ENCODE measurements at places on chromosomes 1 and 21.

DNA sequence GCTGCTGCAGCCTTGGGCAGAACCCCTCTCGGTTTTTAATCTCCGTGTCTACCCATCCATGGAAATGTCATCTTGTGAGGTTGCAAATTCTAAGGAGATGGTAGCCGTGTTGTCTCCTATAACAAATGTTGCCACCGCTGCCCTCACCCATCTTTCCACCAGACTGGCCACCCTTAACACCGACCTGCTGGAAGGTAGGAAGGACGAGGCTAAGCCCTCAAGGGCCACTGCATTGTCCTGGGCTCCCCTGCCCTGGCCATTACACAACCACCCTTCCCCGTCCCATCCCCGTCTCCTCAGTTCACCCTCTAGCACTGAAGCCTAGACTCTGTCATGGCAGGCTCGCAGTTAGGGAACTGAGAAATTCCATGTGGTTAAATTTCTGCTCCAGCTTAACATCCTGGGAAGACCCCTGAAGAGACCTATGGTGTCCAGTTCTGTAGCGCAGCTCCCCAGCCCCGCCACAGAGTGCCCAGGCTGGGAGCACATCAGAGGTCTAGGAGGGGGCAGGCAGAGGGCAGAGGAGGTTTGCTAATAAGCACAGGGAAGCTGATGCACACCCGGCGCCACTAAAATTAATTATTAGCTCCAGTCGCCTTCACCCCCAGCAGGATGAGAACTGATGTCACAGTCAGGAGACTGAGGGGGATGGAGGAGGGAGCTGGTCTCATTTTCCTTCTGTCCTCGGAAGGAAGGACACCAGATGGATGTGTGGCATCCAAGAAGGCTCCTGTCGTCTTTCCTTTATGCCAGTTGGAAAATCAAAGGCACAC lies 38.3 kb downstream of the STUM start:
- DNase-seq: no peak

- no peak for DNase-seq
Measured at GRCh38 chr1:200233393-200233792, 176.4 kb downstream of the ZNF281 start.

DNA sequence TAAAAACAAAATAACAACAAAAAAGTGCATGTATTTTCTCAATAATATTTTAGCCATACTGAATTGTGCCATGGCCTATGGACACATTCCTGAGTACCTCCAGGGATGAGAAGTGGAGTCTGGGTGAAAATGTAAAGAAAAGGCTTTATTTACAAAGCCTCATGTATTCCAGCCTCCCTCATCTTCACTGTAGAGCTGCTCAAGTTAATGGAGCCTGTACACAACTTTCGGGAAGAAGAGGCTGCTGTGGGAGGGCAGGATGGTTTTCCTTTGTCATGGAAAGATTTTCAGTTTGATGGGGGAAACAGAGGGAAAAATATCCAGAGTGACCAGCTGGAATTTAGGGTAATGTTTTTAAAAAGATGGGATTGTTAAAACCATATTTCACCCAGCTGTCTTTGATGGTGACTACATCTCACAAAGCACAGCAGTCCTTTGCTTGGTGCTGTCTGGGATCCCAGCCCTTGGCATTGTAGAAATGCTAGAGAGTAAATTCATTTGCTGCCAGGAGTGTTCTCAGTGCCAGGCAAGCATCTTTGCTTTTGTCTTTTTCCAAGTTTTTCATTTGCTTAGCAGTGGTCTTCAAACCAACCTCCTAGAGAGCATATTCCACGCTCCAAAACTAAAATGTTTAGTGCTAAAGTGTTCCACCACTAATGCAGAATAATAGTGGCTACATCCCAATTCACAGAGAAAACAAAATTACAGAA lies 54.9 kb downstream of the DPT start:
- DNase-seq: no peak

DNA sequence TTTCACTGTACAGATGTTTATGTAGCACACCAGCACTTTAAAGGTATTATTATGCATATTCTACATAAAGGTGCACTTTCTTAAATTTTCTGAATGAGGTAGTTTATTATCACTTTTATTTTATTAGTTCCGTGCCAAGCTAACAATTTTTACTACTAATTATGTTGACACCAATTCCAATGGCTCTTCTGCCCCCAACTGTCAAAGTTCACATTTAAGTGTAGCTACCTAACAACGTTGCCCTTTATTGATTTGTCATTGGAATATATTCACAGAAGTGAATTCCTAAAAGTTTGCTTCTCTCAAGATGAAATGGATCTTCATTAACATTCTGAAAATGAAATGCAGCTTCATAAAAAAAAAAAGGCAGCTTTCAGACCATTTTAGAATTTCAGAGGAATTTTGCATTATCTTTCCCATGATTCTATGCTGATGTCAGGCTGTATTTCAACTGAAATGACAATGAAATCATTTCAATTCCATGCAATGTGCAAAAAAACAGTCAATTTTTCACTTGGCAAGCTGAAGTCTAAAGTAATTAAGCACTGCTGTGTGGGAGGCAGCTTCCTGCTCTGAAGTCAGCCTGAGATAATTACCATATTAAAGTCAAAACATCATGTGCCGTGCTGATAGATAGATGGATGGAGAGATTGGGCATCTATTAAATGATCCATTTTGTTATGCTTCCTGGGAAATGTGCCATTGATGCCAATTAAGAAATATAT lies 229.2 kb downstream of the TTLL7 start:
- DNase-seq: no peak

- no peak for DNase-seq
Measured at GRCh38 chr1:184362876-184363275, 24.0 kb upstream of the C1orf21 start.

DNA sequence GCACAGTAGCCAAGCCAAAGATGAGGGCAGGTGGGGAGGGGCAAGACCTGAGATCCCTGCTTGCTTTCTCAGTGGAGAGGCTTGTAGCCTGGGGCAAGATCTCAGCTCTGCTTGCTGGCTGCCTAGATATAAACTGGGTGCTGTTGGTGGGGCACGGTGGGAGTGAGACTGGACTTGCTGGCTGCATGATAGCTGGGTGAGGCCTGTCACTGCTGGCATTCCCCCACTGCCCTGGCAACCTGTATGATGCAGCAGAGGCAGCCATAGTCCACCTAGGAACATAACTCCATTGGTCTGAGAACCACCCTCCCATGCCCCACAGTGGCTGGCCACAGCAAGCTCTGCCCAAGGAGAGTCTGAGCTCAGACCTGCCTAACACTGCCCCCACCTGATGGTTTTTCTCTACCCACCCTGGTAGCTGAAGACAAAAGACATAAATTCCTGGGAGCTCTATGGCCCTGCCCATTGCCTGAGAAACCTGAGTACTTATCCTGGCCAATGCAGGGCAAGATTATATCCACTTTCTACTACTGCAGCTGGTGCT lies 261.9 kb upstream of the DEPDC1 start:
- no peak for DNase-seq

DNA sequence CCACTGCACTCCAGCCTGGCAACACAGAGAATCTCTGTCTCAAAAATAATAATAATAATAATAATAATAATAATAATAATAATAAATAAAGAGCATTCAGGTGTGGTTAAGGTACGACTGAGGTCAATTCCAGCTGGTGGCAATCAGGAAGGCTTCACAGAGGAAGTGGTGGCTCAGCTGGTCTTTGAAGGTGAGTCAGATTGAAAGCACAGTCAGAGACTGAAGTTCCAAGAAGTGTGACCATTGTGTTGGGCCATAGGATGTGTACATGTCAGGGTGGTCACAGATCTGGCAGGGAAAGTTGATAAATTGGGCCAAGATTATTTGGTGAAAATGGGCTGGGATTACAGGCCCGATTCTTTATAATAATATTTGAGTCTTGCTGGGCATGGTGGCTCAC lies 31.0 kb upstream of the MED18 start:
- DNase-seq: peak; percentile 3

DNA sequence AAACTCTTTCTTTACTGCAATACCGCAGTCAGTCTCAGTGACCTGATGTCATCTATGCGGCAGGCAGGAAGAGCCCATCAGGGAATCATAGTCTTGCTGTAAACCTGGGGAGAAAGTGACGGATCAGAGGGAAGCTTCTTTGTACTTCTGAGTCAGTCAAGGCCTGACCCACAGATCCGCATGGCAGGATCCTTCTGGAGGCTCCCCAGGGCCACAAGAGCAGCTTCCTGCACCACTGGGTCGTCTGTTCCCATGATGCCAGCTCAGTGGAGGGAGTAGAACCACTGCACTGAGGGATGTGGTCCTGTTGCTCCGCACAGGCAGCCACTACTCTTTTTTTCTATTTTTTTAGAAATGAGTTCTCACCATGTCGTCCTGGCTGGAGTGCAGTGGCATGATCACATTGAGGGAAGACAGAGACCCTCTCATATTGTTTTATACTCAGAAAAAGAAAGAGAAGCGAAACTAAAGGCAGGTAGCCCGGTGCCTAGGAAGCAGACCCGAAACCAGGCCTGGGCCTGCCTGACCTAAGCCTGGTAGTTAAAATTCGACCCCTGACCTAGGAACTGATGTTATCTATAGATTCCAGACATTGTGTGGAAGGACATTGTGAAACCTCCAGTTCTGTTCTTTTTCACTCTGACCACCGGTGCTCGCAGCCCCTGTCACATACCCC lies 6.3 kb upstream of the ERVH48-1 start:
- DNase-seq: no peak

- no peak for DNase-seq
Measured at GRCh38 chr1:94727846-94728715, 92.1 kb upstream of the SLC44A3 start.

DNA sequence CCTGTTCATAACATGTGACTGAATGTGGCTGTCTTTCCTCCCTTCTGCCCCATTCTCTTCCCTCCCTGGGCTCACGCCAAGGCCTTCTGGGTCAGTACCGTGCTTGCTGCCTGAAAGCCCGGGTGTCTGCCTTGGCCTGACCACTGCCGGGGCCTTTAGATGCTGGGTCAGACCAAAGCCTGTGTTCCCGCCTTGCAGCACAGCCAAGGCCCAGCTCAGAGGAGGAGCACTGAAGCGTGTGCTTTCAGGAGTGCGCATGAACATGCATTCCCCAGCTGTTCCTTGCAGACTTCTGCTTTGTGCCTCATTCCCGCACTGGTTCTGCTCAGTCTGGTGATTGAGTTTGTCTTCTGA lies 27.0 kb upstream of the SARS1 start:
- DNase-seq: no peak

GRCh38 chr1:119359730-119360129 lies 8.9 kb upstream of the HAO2 start:
- DNase-seq: no peak

DNA sequence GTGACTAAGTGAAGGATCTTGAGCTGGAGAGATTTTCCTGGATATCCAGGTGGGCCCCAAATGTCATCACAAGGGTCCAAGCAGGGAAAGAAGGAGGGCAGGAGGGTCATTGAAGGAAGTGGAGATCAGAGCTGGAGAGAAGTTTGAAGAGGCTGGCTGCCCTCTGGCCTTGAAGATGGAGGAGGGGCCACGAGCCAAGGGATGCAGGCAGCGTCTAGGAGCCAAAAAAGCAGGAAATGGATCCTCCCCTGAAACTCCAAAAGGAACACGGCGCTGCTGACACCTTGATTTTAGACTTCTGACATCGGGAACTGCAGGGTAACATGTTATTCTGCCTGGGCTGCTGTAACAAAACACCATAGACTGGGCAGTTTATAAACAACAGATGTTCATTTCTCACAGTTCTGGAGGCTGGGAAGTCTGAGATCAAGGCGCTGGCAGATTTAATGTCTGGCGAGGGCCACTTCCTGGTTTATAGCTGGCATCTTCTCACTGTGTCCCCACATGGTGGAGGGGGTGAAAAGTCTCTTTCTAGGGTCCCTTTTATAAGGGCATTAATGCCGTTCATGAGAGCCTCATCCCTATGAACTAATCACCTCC lies 28.8 kb upstream of the ZBTB21 start:
- DNase-seq: no peak

DNA sequence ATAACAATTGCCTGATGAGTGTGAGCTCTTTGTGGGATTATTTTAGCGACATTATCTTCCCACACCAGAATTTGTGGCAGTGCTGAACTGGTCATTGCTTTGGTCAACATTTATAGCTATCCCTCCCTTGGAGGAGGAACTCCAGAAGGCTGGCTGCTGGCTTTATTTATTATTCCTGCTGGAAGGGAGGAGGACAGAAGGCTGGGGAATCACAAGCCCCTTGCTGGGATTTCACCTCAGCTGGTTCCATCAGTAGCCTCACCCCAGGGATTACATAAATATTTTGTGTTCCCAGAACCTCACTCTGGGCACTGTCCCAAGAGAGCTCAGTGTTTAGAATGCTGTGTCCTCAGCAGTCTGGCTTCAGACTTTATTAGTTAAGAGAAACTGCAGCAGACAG lies 102.8 kb upstream of the C1orf21 start:
- DNase-seq: no peak

GRCh38 chr1:66069976-66070876 lies 277.5 kb downstream of the PDE4B start:
- no peak for DNase-seq

GRCh38 chr1:40789661-40790430 lies 6.3 kb downstream of the KCNQ4 start:
- DNase-seq: no peak

DNA sequence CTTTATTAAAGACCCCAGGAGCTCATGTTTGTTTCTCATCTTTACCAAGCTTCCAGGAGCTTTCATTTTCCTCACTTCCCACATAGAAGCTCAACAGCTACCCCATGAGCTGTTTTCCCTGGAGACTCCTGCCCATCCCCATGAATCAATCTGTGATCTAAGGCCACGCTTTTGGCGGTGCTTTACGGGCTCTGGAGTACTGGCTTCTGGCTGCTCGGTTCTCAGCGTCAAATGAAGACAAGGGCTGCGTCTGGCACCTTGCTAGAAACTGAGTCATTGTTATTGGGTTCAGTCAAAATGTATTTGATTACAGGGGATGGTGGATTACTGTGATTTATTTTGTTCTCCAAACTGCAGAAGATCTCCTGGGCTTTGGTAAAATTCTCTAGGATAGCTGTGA lies 39.9 kb downstream of the ACP6 start:
- no peak for DNase-seq

GRCh38 chr1:94408104-94408830 lies 9.9 kb upstream of the ABCD3 start:
- DNase-seq: no peak

GRCh38 chr1:151556052-151556451 lies 15.9 kb downstream of the TUFT1 start:
- DNase-seq: no peak

DNA sequence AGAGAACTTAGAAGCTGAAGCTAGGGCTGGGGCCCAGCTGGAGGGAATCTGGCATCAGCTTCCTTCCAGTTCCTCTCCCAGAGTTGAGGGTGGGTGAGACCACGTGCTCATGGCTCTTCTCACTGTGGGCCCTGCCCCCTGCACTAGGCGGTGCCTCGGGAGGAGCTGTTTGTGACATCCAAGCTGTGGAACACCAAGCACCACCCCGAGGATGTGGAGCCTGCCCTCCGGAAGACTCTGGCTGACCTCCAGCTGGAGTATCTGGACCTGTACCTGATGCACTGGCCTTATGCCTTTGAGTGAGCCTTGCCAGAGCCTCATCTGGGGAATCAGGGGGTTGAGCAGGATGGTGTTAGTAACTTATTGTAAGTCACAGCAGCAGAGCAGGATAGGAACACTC lies 16.1 kb downstream of the AKR1A1 start:
- DNase-seq: no peak

Measured in stimulated activated CD4-positive, alpha-beta T cell treated with anti-CD3 and anti-CD28 coated beads, Interleukin-2, amount 100 ng/mL, for 24 hours (primary cell).